ENCODE measurements at places on chromosomes 11 and 22.

DNA sequence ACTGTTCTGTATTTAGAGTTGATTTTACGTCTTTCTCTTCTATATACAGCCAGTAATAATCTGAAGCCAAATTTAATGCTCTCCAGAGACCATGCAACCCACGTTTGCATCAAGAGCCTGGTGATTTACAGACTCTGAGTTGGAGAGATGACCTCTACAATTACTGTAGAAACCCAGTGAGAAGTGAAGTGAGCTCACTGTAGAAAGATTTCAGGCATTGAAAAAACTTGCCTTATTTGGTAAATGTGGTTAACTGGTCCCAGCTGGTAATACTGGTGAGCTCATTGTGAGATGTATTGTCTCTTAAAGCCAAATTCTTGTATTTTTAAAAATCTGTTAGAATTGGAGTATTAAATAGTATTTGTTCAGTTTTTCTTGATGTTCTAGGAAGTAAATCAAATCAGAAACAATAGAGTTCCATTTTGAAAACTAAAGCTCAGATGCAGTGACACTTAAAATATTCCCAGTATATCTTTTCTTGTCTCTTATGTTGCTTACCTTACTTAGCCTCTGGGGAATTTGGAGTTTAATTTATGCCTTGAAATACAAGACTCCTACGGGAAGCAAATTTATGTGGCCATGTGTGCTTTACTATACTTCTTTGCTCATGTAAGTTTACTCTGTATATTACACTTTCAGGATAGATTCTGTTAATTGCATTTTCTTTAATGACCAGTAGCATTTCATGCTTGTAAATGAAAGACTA lies 189.9 kb downstream of the ARHGAP42 start:
- DNase-seq, result no peak

DNA sequence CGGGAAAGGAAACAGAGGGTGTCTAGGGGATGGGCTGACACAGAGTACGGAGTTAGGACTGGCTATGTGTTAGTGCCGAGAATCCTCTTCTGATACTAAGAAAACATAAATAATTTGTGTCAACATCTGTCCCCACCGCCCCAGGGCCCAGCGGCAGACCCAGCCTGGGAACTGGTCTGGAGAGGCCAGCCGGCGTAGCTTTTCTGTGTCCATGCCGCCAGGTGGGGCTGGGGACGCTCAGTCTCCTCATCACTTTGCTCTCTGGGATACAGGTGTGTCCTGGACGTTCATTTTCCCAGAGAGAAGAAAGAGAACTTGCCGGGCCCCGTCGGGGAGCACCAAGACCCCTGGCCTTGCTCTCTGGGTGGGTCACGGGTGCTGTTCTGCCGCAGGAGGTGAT lies 54.7 kb downstream of the WNT7B start:
- no peak for DNase-seq

GRCh38 chr11:83569134-83569805 lies 283.1 kb upstream of the CCDC90B start:
- DNase-seq, result no peak

GRCh38 chr11:19244084-19244483 lies 3.3 kb upstream of the E2F8 start:
- no peak for DNase-seq

GRCh38 chr22:44898236-44898635 lies 111.6 kb downstream of the PHF21B start:
- DNase-seq, result no peak

DNA sequence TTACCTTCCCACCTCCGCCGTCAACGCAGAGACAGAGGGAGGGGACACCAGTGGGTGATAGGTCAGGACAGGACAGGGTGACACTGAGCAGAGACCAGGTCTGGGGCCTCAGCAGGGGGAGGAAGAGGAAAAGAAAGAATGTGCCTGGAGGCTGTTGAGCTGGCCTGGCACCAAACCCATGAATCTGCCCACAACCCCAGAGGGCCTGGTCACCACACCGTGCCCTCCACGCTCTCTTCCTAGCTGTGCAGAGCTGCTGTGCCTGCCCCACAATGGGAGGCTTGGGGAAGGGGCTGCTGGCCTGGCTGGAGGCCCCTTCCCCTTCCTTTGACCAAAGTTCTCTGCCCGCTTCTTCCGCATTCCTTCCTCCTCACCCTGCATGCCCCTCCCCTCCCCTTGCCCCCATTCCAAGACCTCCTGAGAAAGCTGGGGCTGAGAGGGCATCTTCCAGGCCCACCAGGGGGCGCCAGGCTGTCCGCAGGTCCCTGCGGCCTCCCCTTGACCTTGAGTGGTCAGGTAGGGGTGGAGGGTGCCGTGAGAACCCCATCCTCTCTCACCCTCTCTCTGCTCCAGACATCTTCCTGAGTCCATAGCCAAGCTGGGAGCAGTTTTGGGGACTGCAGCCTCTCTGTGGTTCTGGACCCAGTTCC lies 11.0 kb upstream of the CACNA1I start:
- no peak for DNase-seq

- DNase-seq, result no peak
Measured at GRCh38 chr11:65133724-65134123, 595 bp downstream of the SYVN1 start.

GRCh38 chr11:46948378-46949131 lies 12.0 kb downstream of the CSTPP1 start:
- DNase-seq, result no peak

DNA sequence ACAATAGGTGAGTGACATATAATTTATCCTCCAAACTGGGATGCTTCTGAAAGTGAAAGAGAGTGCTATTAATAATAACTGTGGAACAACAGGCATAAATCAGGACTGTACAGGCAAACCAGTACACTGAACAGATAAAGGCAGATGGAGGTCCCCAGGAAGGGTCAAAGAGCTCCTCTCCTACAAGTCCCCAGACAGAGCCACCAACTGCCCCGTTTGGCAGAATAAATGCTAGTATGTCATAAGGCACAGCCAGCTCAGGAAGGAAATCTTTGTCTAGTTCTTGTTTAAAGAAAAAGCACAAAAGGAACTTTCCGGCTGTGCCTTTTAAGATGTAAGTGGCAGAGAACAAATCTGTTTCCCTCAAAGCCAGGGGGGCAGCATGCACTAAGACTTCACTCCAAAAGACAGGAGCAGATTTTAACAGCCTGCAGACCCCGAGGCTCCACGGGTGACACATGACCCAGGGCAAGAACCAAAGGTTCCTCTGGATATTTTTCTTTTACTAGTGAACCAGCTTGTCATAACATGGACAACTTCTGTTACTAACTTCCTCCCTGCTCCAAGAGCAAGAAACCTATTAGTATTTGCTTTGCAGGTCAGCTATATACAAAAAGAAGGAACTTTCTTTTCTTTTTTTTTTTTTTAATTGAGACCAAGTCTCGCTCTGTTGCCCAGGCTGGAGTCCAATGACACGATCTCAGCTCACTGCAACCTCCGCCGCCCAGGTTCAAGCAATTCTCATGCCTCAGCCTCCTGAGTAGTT lies 50.2 kb downstream of the MYH9 start:
- no peak for DNase-seq

DNA sequence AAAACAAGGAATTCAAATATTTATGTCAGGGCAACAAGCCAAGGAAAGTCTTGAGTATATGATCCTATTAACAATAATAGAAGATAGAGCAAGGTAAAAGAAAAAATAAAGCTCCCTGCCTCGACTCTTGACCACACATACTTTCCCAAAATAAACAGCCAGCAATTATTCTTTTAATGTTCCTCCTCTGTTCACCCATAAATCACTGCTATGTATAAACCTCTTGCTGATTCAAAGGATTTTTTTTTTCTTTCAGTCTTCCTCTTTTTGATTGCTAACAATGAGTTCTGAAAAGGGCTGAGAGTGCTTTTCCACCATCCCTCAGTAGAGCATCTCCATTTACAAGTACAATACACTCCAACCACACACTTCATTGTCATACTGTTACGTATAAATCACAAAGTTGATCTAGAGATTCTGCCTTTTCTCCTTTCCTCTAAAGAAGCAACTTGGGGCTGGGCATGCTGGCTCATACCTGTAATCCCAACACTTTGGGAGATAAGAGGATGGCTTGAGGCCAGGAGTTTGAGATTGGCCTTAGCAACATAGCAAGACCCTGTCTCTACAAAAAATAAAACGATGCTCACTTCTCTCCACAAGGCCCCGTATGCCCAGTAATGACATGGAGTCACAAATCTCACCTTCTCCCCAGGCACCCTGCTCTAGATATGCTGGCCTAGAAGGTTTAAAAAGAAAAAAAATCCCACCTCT lies 24.0 kb downstream of the RAB30 start:
- DNase-seq, result no peak

GRCh38 chr11:115896084-115896483 lies 391.9 kb upstream of the CADM1 start:
- DNase-seq, result no peak

GRCh38 chr11:58526721-58527120 lies 18.8 kb upstream of the OR5B21 start:
- DNase-seq, result no peak

DNA sequence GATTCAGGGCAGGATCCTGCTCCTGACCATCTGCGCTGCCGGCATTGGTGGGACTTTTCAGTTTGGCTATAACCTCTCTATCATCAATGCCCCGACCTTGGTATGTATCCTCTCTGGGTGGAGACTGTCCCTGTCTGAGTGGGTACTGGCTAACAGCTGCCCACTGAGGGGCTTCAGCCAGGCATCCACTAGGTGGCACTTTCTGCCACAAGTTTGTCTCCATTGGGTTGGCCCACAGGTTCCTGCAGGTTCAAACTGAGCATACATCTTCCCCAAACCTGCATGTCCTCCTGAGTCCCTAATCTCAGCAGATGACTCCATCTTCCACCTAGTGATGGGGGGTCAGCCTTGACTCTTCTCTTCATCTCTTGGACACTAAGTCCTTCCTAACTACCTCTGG lies 4.4 kb downstream of the SLC2A11 start:
- DNase-seq, result no peak

DNA sequence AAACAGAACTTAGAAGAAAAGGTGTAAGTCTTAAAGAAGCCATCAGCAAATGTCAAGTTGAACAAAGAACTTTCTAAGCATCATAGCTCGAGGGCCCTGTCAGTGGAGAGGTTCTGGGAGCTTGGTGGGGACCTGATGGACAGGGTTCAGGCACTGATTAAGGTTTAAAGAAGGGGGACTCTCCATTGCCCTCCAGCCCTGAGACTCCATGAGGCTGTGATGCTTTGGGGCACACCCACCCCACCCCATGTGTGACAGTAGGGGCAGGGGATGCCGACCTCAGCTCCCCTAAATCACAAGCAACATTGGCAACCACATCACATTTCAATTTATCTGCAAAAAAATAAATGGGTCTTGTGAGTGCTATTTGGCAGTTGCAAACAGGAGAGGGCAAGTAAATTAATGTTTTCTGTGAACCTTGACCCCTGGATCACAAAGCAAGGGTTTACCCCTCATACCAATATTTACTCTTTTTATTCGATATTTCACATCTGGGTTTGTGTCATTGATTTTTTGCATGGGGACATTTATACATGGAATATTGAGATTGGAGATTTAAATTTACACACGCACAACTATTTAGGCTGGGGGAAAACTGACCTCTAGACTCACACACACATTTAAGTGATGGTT lies 37.1 kb upstream of the ANO1 start:
- DNase-seq, result no peak

GRCh38 chr11:69486773-69487291 lies 5.4 kb downstream of the LINC01488 start:
- no peak for DNase-seq

GRCh38 chr11:78156127-78156844 lies 16.9 kb upstream of the ALG8 start:
- no peak for DNase-seq

GRCh38 chr11:113894421-113894996 lies 10.1 kb upstream of the HTR3B start:
- no peak for DNase-seq

DNA sequence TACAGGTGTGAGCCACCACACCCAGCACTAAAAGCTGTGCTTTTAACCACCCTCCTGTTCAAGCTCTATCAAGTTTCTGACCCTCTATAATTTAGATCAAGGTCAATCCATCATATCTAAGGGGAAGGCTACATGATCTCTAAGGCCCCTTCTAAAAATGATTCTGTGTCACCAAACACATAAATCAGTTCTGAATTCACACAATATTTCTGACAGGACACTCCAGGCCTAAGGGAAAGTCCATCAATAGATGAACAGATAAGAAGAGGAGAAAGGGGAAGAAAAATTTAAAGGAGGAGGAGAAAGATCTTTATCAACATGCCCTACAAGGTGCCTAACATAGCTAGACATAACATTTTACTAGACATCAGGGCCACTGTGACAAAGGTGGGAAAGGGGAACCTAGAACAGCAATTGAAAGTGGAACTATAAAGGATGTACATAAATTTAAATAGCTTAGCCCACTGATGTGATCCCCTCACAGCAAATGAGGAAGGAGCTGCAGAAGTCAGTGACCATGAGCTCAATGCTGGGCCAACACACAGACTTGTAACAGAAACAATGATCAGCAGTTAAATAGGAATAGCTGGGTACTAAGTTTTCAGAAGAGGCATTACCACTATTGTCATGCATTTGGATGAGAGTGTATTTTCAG lies 4.7 kb downstream of the PRCP start:
- DNase-seq, result no peak

- DNase-seq, result no peak
Measured at GRCh38 chr11:63911440-63911839, 5.5 kb downstream of the RCOR2 start.

DNA sequence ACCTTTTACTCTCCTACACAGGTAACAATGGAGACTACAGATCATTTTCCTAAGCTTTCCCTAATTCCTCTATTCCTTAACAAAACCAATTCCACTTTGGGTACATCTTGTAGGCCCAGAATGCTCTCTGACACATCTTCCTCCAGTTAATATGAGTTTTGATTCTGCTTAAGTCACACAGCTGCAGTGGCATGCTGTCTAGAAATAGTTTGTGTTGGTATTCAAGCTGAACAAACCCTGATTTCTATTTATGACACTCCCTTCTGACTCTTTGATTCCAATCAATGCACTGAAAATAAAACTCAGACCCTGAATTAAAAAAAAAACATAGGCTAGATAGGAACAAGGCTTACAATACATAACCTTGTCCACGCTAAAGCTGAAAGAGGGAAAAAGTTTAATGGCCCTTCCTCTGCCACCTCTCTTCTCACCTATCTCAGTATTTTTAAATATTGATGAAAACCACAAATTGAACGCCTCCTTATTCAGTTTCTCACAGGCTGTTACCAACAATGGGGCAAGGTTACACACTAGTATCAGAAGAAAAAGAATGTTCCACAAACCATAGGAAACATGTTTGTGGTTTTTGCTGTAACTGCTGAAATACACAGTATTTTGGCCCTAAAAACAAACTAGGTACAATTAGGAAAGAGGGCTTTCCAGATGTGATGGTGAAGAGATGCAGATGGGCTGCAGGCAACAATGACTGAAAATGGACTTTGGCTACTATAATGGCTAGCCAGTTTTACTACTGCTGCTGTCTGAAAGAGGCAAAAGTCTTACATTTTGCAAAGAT lies 35.7 kb upstream of the GAB2 start:
- no peak for DNase-seq
